ENCODE measurements at places on chromosomes 16 and 17.

- DNase-seq, result no peak
Measured at GRCh38 chr17:59830846-59831486, 61.8 kb downstream of the TUBD1 start.

DNA sequence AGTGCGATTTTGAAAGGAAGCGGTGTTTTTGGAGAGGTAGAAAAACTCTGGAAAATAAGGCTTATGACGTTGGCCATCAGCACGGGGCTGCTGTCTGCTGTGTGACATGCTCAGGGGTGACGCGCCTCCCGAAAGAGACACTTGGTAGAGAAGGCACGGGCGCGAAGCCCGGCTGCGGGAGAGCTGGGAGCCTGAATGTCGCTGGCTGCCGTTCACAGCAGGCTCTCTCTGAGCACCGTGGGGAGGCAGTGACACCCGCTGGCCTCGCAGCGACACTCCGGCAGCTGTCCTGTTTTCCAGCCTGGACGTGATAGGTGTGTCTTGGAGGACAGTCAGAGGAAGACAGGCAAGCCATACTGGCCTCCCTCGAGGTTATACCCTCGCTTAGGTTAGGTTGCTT, 759.1 kb upstream of the RBFOX1 start:
- DNase-seq, result no peak

DNA sequence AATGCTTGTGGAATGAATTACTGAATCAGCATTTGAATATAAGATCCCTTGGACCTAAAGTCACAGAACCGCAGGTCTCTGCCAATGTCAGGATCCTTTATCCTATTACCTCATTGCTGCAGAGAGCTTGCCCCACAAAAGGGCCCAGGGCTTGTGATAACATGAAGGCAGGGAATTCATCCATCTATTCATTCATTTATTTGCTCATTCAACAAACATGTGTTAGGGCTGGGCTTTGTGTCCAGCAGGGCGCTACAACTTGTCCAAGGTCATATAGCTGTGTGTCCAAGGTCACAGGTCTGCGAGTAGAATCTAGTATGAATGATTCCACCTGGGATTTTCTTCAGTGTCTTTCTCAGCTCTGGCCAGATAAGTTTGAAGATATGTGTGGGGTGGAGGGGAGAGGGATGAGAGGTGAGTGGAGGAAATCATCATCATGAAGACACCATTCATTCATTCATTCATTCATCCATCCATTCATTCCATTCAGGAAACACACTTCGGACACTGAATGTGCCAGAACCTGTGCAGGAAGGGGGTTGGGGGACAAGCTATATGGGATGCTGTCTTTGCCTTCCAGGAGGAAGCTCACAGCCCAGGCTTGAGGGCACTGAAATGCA, 1.3 kb upstream of the UNC45B start:
- DNase-seq, result no peak

DNA sequence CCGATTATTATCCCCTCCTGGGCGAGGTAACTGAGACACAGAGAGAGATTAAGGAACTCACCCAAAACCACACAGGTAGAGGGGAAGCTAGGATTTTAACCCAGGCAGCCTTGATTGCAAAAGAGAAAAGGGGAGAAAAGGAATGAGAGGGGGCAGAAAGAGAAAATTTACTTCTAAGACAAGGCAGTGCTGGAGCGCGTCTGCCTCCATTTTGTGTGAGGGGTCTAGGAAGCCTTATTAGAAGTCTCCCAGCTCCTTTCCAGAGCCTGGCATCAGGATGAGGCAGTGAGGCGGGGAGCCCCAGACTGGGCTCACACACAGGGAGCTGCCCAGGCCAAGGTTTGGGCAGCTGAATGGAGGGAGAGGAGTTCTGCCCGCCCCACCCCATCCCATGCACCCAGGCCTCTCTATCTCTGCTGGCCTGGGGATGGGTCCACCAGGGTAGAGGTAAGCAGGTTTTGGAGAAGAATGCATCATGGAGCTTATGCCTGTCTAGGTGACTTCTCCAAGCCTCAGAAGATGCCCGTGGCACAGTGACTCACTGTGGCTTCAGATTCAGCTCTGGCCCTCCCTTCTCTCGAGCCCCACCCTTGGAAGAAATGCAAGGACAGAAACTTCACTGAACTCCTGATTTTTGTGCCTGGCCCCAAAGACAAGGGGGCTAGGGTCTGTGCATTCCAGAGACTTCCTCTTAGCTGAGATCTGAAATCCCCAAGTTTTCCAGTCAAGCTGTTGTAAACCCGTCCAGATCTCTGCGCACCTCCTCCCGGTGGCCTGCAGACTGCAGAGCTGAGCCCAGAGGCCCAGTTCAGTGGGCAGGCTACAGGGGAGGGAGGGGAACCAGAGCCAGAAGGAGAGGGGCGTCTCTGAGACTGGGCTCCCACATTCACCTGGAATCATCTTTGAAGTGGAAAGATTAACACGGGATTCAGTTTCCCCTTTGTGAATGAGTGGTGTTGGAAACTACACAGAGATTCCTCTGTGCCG, 95.1 kb upstream of the CDH5 start:
- peak; percentile 13 for DNase-seq

DNA sequence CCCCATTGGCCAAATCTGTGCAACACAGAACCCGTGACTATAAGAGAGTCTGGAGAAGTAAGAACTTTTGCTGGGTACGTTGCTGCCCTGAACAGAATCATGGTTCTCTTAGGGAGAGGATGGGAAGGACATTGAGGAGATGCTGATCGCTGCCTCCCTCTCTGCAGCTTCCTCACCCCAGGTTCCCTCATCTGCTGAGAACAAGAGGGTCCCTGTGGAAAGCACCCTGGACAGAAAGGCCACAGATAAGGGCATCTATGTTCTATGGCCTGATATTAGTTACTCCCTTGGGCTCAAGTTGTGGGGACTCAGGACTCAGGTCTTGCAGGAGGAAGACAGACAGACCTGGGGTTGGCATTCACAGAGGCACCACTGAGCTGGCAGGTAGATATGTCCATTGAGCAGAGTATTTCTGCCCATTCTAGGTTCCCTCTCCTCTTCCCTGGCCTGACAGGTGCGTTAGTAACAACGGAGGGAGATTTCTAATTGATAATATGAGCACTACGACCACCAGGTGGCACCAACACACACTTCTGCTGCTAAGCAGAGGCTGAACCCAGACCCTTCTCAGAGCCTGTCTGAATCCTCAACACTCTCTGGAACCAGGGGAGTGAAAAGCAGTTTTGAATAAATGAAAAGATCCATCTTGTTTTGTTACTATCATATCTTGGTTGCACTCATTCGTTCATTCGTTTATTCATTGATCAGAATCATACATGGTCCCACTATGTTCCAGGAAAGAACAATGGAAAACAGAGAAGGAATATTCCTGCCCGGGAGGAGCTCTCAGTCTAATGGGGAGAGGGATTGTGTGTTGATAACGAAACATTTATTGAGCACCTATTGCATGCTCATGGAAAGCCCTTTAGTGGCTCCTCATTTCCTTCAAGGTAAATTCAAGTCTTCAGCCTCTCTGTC, 56.4 kb downstream of the SLC6A2 start:
- DNase-seq, result peak; percentile 68

DNA sequence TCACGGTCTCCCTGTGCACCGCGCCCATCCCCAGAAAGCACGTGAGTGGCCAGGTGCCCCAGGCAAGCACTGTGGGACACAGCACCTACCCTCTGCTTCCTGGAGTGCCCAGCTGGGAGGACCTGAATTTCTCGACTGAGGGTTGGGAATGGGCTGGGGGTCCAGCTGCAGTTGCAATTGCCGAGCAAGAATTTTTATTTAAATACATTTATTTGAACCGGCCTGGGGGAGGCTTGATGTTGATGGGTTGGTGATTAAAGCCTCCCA, 6.3 kb downstream of the SLC5A2 start:
- DNase-seq, result no peak

- DNase-seq, result no peak
Measured at GRCh38 chr16:70601576-70602575, 44.5 kb upstream of the IL34 start.

GRCh38 chr17:8459107-8459506, 23.4 kb downstream of the NDEL1 start:
- no peak for DNase-seq

- no peak for DNase-seq
Measured at GRCh38 chr17:2093349-2093748, 38.4 kb downstream of the HIC1 start.

Measured in LoVo (cell line).